ENCODE measurements at places on chromosomes 5 and 9. TPM values are rescaled to one million over a fixed set of nuclear protein-coding genes. Genes with fewer than 3 reads are reported as not detected.
A peak's percentile ranks its signal among the peaks of the same experiment; 100 is the strongest.

STKLD1 gene
- total RNA-seq, result 0.42 TPM

GRCh38 chr5:56494300-56494731, 261.2 kb upstream of the ANKRD55 start:
- H3K27ac ChIP-seq, result no peak overlapping the region
- no peak for DNase-seq

SPINK6 gene
- not detected for total RNA-seq

OR13D1 gene
- total RNA-seq, result not detected

DNA sequence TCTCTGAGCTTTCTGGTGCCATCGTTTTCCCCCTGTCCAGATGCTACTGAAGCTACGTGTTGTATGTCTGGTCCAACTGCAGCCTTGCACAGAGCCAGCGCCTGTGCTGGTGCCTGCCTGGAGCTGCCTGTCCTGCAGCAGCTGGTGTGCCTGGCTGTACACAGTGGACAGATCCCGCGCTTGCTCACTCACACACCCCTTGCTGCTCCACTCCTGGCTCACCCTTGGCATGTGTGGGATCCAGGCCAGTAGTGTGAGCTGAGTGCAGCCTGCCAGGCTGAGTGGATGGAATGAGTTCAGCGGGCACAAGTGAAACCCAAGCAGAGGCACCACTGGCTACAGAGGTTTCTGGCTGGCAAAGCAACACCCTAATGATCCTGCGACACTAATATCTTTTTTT, 40.4 kb downstream of the FER start:
- H3K36me3 ChIP-seq, result no peaks in the 10 kb centered on the region
- DNase-seq, result peak; percentile 32
- no peak overlapping the region for H3K27ac ChIP-seq
